ENCODE measurements at places on chromosomes 11 and 22. TPM values are rescaled to one million over a fixed set of nuclear protein-coding genes. Genes with fewer than 3 reads are reported as not detected.

HBE1 gene
- not detected for polyA plus RNA-seq

PANX3 gene
- not detected for polyA plus RNA-seq

GPHA2 gene
- not detected for polyA plus RNA-seq

SLC22A25 gene
- 0.04 TPM for polyA plus RNA-seq

CHRNA10 gene
- 1.3 TPM for polyA plus RNA-seq

Data from esophagus (tissue), 2 donors.